Neural progenitor cell (in vitro differentiated cells): ENCODE measurements at places on chromosomes 3 and 15.

GRCh38 chr15:42332331-42332730 is 27.0 kb upstream of the CAPN3 start:
- no peak for DNase-seq

DNA sequence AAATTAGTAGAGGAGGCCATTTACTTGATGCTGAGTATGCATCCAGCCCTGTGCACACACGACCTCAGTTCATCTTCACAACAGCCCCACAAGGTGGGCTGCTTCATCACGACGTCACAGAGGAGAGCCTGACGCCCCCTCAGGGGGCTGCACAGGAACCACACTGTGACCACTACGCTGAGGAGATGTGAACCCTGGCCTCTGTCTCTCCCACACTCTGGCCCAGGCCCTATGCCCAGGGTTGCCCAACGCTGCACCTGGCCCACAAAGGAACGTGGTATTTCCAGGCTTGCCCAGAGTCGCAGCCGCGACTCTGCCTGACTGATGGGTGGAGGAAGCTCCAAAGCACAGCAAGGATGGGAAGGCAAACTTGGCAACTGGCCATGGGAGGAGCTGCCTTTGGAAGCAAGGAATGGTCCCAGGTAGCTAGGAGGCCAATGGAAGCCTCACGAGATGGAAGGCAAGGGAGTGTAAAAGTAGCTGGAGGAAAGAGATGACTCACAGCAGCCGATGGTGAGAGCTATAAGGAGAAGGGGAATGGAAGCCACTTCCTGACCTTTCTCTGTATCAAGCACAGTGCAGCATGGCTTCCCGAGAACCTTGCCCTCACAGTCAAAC is 226.0 kb downstream of the KLF13 start:
- no peak for DNase-seq

DNA sequence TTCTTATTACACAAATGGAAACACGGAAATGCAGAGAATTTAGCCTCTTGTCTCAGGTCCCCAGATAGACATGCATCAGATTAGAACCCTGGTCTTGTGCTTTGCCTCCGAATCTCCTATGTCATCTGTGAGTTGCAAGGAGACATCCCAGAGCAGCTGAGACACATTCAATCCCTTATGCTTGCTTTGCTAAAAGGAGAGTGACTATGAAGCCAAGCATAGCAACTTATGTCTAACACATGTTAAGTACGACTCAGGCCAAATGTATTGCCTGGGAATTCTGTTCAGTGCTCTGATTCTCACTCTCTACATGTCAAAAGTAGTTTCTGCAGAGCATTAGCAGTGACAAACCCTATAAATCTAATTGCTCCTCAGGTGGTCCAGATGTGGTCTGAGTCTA is 30.6 kb upstream of the LRRC3B start:
- no peak for DNase-seq

DNA sequence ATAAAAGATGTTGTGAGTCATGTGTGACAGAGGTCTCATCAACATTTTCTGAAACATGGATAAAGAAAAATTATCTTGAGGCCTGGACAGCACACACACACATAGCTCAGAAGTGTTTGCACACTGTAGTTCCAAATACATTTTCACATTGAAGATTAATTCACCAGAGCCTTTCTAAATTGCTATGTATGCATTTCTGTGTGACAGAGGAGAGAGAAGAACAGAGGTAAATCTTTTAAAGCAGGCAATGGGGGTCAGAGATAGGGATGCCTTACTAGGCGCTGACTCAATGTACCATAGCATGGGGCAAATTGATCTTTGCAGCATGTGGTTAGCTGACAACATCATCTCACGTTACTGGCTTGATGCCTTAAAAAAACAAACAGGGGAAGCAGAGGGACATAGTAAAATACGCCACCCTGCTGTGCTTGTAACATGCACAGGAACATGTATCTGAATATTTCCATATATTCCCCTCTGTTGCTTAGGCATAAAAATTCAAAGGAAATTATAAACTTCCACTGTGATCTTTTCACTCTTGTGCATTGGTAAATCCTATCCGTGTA is 7.7 kb downstream of the POU1F1 start:
- DNase-seq: no peak

DNA sequence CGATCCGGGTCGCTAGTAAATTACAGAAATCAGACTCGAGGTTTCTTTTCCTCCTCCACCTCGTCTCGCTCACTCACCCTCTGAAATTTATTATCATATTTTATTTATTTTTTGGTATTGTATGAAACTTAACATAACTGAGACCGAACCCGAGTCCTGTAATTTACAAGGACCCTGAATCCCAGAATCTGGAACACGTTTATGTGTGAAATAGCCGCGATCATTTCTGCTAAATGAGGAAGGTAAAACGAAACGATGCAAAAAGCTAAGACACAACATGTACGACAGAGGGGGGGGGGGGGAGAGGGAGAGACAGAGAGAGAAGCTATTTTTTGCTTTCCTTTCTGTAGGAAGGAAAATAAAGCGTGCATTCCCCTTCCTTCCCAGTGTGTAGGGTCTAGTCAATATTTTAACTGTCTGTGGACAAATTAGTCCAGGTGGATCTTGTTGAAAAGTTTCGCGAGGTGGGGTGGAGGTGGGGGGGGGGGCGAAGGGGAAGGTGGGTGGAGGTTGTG is 1.6 kb downstream of the BBX start:
- peak; percentile 43 for DNase-seq

DNA sequence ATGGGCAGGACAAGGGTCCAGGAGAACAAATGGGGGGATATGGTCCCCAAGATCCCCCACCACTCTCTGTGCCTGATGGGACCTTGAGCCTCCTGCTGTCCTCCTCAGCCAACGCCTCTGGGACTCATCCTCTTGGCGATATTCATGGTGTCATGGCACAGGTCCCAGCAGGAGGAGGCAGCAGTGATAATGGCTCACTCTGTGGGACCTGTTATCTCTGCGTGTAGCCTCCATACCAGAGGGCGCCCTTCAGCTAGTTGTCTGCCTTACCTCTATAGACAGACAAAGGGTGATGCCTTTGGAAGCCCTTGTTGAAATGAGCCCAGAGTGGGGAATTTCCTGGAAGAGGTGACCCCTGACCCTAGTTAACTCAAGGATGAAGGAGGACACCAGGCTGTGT is 7.4 kb downstream of the ZBTB47 start:
- no peak for DNase-seq

DNA sequence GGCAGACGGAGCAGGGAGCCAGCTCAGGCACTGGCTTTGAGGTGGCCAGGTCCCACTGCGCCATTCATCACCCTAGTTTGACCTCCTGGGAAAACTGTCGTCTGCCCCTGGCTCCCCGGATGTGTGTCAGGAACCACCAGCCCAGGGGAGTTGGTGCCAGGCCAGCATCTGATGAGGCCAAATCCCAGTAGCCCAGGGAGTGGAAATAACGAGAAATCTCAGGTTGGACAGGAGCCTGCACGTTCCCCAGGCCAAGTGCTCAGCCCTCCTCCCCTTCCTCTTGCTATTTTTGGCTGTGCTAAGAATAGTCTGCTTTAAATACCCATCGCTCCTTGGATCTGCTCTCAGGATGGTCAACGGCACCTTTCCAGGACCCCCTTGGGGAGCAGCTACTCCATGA is 93.1 kb upstream of the RPL32 start:
- no peak for DNase-seq
